ENCODE measurements at places on chromosomes 2 and 18. TPM values are rescaled to one million over a fixed set of nuclear protein-coding genes. Genes with fewer than 3 reads are reported as not detected.

SP5 gene
- total RNA-seq = 0.32 TPM

GCKR gene
- total RNA-seq = not detected

SERPINB3 gene
- not detected for total RNA-seq

GALNT5 gene
- total RNA-seq = not detected
